NCI-H187 (cell line): ENCODE measurements at places on chromosomes 2 and 18.
A peak's percentile ranks its signal among the peaks of the same experiment; 100 is the strongest.

DNA sequence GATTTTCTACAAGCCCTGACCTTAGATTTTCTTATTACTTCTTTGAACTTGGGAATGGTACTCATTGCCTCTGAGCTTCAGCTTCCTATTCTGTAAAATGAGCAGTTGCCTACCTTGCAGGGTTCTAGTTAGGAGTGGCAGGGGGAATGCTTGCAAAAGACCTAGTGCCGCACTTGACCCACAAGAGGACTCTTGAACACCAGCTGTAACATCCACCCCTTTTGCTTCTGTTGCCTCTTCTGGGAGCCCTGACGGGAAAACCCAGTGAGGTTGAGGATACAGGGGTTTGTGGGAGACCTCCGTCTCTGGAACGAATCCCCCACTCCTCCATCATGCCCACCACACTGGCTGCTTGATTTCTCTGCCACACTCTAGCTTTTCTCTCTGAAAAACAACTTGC, 27.1 kb upstream of the LBH start:
- DNase-seq: no peak

GRCh38 chr2:64649013-64649484, 4.7 kb downstream of the SERTAD2 start:
- no peak for DNase-seq

GRCh38 chr2:240155745-240156390, 15.4 kb upstream of the OTOS start:
- DNase-seq: no peak

- DNase-seq: no peak
Observed at GRCh38 chr2:104880076-104880475, 26.2 kb downstream of the POU3F3 start.

GRCh38 chr2:54894467-54894866, 155.8 kb downstream of the RTN4 start:
- no peak for DNase-seq

- no peak for DNase-seq
Observed at GRCh38 chr18:36534154-36534688, 236.7 kb downstream of the FHOD3 start.

DNA sequence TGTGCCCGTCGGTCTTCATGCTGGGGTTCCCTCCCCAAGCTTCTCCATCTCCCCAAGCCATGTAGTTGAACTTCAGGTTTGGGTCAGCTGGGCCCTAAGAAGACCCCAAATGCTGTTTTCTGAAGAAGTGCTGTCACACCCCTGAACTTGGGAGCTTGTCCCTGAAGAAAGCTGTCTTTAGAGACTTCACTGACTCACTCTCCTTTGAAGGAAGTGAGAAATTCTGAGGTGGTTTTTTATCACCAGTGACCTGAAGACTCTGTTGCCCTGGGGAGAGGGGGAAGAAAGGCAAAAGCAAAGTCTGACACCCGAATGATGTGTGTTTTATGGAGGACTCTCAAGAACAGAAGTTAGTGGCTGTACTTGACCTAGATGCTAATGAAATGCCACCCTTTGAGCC, 83.6 kb upstream of the BCL2L11 start:
- DNase-seq: no peak

DNA sequence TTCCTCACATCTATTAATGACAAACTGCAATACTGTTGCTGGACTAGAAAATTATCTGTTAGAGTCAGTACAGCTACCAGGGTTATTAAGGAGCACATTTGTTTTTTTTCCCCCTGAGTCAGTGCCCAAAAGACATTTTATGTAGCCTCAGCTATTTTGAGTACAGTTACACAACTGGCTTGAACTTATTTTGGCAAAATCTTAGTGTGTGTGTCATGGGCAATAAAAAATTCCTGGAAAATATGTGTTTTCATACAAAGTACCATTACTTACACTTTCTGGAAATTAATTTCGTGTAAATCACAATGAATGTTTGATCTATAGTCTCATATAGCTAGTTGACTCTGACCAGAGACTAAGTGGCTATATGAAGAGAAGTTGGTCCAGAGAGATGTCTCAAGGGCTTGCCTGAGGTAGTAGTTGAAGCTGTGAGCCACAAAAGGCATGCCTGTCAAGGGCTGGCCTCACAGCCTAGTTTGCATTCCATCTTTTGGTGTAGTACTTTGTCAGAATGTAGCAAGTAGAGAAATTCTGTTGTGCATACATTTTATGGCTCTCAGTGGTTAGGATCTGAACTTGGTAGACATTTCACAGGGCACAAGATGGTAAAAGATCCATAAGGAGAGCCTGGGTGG, 283.4 kb downstream of the MTX2 start:
- no peak for DNase-seq

DNA sequence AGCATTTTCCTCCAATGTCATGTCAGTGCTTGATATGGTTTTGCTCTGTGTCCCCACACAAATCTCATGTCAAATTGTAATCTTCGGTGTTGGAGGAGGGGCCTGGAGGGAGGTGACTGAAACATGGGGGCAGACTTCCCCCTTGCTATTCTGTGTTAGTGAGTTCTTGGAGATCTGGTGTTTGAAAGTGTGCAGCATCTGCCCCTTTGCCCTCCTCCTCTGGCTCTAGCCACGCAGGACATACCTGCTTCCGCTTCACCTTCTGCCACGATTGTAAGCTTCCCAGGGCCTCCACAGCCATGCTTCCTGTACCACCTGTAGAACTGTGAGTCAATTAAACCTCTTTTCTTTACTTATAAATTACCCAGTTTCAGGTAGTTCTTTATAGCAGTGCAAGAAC, 118.7 kb downstream of the NOL10 start:
- no peak for DNase-seq

DNA sequence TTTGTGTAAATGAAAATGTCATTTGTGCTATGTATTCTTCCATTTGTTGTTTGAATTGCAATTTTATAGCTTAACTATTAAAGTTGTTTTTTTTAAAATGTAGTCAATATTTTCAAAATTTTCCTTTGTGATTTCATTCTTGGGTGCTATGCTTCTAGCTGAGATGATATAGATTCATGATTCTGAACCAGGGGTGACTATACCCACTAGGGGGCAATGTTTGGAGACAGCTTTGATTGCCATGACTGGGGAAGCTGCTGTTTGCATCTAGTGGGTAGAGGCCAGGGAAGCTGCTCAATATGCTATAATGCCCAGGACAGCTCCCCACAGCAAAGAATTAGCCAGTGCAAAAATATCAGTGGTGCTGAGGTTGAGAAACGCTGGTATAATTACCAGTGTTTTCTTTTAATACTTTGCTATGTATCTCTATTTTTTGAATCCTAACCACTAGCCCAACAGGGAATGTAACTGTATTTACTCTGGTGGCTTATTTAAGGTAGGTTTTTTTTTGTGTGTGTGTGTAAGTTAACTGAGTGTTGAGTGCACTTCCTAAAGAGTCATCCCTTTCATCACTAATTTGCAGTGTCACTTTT, 99.7 kb downstream of the MEP1B start:
- DNase-seq: peak; percentile 13

DNA sequence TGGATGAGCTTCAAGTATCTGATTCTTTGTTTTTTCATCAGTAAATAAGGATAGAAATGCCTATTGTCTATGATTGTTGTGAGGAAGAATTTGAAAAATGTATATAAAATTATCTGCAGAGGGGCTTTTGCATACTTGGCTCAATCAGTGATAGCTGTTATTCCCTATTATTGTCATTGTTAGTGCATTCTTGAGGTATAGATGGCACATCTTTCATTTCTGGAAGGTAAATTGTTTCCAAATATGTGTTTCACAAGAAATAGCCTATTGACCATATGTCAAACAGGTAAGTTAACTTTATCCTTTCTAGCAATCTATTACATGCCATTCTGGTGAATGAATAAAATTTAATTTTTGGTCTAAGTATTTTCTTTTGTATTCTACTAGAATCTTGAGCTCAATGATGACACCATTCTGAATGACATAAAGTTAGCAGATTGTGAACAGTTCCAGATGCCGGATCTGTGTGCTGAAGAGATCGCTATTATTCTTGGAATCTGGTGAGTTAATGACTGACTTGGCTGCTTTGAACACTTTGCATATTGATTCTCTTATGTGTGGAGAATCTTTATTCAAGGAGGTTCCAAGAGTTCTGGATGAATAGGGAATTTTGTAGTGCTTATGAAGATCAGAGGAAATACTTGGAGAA, 44.2 kb downstream of the TTC27 start:
- no peak for DNase-seq

GRCh38 chr2:231820786-231821303, 34.6 kb downstream of the COPS7B start:
- no peak for DNase-seq

DNA sequence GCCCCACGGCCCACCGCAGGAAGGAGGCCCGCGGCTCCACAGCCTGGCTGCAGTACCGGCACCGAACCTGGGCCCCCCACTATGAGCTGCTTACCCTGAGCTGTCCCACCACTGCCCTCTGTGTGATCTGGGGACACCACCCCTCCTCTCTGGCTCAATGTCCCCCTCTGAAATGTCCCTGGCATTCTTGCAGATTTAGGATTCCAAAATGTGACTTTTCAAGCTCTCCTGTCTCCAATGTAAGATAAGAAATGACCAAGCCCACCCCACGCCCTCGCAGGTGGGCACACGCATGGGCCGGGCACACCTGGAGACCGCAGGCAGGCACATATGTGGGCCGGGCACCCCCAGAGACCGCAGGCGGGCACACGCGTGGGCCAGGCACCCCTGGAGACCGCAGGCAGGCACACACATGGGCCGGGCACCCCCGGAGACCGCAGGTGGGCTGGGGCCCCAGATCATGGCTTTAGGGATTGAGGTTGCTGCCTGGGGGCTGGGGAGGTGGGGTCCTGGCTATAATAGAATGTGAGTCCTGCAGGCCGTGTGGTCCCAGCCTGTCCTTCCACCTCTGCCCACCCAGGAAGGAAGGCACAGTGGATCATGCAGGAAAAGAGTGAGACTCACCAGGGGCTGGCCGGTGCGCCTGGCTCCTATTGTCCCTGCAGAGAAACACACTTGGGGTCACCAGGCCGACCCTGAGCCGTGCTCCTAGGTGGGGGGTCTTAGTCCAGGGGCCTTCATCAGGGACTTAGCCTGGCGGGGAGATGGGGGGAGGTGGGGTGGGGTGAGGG, 7.2 kb downstream of the PDCD1 start:
- DNase-seq: no peak

DNA sequence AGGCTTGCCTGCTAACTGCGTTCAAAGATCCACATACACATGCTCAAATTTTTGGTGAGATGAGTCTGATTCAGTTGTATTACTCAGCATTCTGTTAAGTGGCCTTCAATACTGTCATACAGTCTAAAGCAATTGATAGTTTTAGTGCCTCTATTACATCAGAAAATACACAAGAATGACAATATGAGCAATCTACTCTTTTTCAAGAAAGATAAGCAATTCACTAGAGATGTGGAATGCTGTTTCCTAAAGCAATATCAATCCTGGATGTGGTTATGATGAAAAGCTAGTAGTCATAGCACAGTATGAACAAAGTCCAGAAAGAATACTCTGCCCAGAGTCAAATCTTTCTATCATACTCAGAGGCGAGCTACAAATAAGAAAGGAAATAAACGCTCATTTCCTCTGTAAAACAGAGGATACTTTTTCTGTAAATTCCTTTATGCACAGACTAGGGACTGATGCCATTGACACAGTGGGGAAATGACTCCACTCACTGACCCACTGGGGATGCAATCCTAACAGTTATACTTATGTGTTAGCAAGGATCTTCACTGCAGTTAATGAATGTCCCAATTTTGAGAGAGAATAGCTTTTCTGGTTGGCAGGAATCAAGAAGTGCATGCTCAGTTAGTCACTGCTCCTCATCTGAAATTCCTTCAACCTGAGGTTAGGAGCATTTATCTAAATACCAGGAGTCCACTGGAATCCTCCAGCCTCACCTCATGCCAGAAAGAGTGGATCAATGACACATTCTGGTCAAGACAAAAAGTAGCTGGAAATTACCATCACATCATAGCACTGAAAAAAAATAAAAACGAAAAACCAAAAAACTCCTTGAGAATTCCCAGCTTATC, 83.3 kb downstream of the PDE11A start:
- no peak for DNase-seq

- DNase-seq: no peak
Observed at GRCh38 chr18:56112013-56112749, 524.2 kb upstream of the TCF4 start.

DNA sequence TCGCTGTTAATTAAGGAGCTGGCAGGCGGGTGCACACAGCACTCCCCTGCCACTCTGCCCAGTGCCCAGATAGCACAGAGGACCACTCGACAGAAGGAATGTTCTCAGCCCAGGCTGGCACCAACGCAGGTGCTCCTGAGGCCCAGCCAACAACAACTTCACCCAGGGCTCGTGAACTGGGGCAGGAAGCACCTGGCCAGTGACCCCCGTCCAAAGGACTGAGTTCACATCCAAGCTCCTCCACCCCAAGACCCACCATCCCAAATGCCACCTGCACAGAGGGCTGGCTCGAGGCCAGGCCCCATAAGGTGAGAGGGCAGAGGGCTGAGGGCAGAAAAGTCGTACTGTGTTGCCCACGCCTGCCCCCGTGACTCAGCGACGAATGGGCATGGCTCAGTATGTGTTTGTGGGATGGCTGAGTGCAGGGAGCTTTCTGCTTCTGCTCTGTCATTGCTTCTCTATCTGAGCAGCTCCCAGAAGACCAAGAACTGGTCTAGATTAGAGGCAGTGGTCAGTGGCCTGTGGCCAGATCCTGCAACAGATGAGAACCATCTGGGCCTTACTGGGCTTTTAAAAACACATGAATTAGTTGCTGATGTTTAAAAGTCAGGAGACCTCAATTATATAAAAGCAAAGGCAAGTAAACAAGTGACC, 68.4 kb downstream of the POLR1A start:
- no peak for DNase-seq

DNA sequence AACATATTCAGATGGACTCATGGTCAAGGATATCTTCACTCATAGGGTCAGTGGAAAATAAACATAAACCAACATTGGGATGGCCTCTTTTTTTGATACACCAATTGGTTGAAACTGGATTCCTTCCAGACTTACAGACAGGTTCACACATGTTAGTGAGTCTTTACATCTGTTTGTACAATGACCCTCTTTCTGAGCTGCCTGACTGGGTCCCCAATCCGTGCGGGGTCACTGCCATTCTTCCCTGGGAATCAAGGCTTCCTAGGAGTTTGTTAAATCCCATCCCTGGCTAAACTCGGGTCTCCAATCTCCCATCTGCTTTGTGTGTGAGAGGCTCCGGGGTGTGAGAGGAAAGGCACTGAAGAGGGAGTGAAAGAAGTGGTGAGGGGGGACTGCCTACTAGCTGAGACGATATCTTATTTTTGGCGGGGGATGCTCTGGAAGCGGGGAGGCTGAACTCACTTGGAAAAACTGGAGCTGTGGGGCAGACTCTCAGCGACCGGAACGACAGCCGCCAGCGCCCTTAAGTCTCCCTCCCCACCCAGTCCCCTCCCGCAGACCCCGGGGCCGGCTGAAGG, 487 bp downstream of the STARD6 start:
- no peak for DNase-seq
